ENCODE measurements at places on chromosomes 13 and 19. TPM values are rescaled to one million over a fixed set of nuclear protein-coding genes. Genes with fewer than 3 reads are reported as not detected.

- no peak for DNase-seq
Observed at GRCh38 chr13:45496942-45497341, 32.2 kb downstream of the COG3 start.

- DNase-seq, result no peak
Observed at GRCh38 chr13:79998381-79998880, 342.5 kb downstream of the SPRY2 start.

DNA sequence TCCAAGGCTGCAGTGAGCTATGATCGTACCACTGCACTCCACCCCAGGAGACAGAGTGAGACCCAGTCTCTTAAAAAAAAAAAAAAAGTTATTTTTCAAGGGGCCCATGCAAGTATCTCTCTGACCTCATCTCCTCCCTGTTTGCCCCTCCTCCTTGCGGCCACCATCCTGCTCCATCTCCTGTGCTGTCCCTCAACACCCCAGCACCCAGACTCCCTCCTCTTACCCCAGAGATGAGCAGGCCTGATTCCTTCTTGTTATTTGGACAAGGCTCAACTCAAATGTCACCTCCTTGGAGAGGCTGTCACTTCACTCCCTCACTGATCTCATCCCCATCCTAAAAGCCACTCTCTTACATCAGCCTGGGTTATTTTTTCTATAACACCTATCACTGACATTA lies 4.4 kb downstream of the RYR1 start:
- DNase-seq, result no peak

DNA sequence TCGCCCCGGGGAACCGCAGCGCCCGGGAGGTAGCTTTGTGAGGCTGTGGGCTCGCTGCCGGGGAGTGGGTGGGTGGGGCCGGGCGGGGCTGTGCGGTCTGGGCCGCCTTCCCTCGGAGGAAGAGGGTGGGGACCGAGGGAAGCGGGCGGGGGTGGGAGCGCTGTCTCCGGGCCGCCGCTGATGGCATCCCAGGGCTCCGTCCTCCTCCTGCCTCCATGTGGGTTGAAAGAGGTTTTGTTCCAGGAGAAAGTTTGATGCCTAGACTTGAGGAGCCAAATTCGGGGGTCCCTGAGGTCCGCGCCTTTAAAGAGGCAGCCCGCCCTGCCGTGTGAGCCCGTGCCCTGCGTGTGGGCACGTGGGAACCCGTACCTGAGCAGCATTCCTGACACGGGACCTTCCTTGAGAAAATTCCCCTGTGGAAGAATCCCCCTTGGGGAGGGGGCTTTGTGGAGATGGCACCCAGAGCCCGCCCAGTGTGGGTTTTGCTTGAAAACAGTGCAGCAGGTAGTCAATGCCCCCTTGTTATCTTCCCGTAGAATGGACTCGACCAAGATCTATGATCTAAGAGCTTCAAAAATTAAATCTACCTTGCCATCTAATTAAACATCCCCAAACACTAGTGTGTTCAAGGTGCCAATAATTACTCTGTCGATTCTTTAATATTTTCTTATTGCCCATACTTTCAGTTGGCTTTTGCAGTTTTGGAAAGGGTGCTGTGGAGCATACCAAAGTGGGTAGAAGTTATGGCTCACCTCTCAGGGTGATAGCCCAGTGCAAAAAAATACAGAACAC lies 107.8 kb downstream of the RXFP2 start:
- no peak for DNase-seq

GRCh38 chr19:14479975-14480699 lies 5.0 kb upstream of the PTGER1 start:
- peak; percentile 70 for DNase-seq

PEG3 gene
- not detected for total RNA-seq

- DNase-seq, result no peak
Observed at GRCh38 chr13:27954406-27954851, 14.7 kb downstream of the CDX2 start.

GRCh38 chr13:73733706-73734105 lies 400.5 kb downstream of the KLF12 start:
- DNase-seq, result no peak

- DNase-seq, result no peak
Observed at GRCh38 chr13:100306434-100306999, 217.6 kb downstream of the PCCA start.

- DNase-seq, result no peak
Observed at GRCh38 chr19:17610384-17610783, 54.9 kb downstream of the COLGALT1 start.

GRCh38 chr13:31207661-31208552 lies 8.1 kb downstream of the B3GLCT start:
- DNase-seq, result no peak

- DNase-seq, result no peak
Observed at GRCh38 chr13:26011208-26011573, 40.6 kb downstream of the SHISA2 start.

CEACAM20 gene
- not detected for total RNA-seq

DNA sequence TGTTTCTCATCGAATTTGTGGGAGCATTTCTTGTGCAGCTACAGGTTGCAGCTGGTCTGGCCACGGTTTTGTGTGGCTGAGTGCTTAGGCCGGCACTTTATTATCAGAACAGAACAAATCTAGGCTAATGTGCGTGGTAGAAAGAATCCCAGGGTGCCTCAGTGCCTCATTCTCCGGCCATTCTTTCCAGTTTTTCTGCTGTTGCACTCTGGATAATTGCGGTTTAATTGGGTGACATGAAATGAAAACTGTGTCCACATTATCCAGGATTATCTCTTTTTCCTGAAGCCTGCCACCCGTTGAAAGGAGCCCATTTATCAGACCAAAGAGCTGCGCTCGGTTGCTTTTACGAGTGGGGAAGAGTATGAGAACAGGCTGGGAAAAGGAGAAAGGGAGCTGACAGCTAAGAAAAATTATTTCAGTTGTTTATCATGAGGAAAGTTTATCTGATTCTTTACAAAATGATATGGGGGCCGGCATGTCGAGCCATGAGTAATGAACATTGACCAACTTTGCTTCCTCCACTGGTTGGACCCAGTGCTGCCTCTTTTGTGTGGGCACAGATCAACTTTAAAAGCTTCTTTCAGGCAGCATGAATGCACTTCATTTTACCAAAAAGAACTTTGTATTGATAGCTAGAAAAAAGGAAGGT lies 117.0 kb upstream of the SOX21 start:
- no peak for DNase-seq

- DNase-seq, result no peak
Observed at GRCh38 chr13:96481482-96481881, 391.6 kb downstream of the HS6ST3 start.

GRCh38 chr13:22925881-22926747 lies 254.7 kb upstream of the SGCG start:
- DNase-seq, result no peak

GRCh38 chr13:85241060-85241459 lies 558.2 kb downstream of the SLITRK6 start:
- no peak for DNase-seq

PRRG2 gene
- total RNA-seq, result 1.2 TPM

DNA sequence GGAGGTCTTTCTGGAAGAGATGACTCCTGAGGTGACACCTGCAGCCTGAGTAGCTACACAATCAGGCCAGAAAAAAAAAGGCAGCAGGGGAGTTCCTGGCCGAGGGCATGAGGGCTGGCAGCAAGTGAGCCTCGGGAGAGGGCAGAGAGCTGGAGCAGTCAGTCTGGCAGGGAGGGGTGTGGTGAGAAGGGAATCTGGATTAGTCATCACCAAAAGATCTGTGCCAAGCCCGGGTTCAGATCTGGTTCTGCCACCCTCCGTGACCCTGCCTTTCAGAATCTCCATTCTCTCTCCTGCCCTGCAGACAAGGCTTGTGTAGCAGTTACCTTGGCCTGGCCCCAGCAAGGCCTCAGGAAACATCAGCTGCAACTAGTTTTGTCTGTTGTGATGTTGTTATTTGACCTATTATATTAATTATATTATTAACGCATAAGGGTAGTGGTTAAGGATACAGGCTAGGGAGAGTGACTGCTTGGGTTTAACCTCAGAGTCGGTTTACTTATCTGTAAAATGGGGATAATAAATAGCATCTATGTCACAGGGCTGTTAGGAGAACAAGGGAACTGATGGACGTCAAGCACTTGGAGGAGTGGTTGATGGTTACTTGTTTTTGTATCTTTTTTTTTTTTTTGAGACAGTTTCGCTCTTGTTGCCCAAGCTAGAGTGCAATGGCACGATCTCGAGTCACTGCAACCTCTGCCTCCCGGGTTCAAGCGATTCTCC lies 2.7 kb upstream of the CAPNS1 start:
- DNase-seq, result no peak

- DNase-seq, result no peak
Observed at GRCh38 chr19:46211201-46211881, 18.2 kb upstream of the IGFL1 start.

- DNase-seq, result no peak
Observed at GRCh38 chr13:95893861-95894260, 159.3 kb downstream of the UGGT2 start.

DNA sequence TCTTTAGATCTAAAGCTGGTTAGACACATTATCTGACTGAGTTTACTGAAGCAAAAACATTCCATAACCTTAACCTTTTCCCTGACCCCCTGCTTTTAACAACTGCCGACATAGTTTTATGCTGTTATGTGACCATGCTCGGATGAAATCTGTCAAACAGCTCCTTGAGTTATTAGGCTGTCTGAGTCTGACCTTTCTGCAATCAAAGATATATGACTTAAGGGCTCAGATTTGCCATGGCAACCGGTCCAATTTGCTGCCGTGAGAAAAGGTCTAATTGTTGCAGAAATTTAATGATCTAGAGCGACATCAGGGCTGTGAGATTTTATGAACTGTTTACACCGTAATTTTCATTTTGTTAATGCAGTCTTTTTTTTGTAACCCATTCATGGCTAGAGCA lies 61.8 kb downstream of the URI1 start:
- DNase-seq, result no peak

ZNF723 gene
- not detected for total RNA-seq

GRCh38 chr19:42285541-42285941 lies 16.4 kb upstream of the PRR19 start:
- DNase-seq, result no peak

GRCh38 chr19:43572171-43572588 lies 3.1 kb downstream of the XRCC1 start:
- DNase-seq, result no peak

DNA sequence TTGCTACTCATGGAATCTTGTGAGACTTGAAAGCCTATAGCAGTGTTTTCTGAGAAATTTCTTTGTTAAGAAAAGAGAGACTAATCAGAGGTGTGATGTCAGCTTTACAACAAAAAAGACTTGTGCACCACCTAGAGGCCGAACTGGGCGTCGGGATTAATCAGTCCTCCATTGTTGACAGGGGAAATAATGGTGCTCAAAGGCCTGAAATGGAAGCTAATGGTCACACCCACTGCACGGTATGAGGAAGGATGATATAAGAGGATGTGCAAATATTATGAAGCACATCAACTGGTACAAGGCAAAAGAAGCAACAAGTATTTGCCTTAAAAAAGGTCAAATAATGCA lies 480.2 kb upstream of the MIR17HG start:
- no peak for DNase-seq

CEACAM3 gene
- not detected for total RNA-seq

ZNF260 gene
- total RNA-seq, result 8.9 TPM

ZNF607 gene
- total RNA-seq, result 2.4 TPM

ATP4B gene
- not detected for total RNA-seq
